ENCODE measurements at places on chromosomes 6 and 20.

- no peak overlapping the region for H3K27ac ChIP-seq
- peaks cover 41% of the 10 kb centered on the region for H3K36me3 ChIP-seq
- peak; percentile 65 for DNase-seq
- no peak overlapping the region for H3K4me3 ChIP-seq
- peaks cover 14% of the 10 kb centered on the region for H3K27me3 ChIP-seq
- H3K4me1 ChIP-seq: peaks cover 5% of the 10 kb centered on the region
Measured at GRCh38 chr6:33771146-33772081, 17.5 kb downstream of the LEMD2 start.

GRCh38 chr6:18493382-18493891 is 106.3 kb downstream of the RNF144B start:
- DNase-seq: no peak
- peaks cover 8% of the 10 kb centered on the region for H3K4me1 ChIP-seq
- no peak overlapping the region for H3K4me3 ChIP-seq
- no peak overlapping the region for H3K27ac ChIP-seq

- H3K4me1 ChIP-seq: peaks cover 24% of the 10 kb centered on the region
- H3K27me3 ChIP-seq: no peaks in the 10 kb centered on the region
Measured at GRCh38 chr20:62020935-62021701, 44.6 kb downstream of the TAF4 start.

- peak overlapping the region; percentile 39 for H3K4me3 ChIP-seq
- H3K27me3 ChIP-seq: no peaks in the 10 kb centered on the region
- peaks cover 26% of the 10 kb centered on the region for H3K4me1 ChIP-seq
- H3K27ac ChIP-seq: peak overlapping the region; percentile 69
Measured at GRCh38 chr6:120875900-120876299, 458.4 kb downstream of the TBC1D32 start.

- H3K36me3 ChIP-seq: peaks cover 70% of the 10 kb centered on the region
- peaks cover 69% of the 10 kb centered on the region for H3K4me1 ChIP-seq
- peak overlapping the region; percentile 96 for H3K27ac ChIP-seq
- H3K27me3 ChIP-seq: no peaks in the 10 kb centered on the region
- DNase-seq: no peak
Measured at GRCh38 chr6:33199687-33200218, 712 bp downstream of the RXRB start.

GRCh38 chr6:44264154-44265006 is 971 bp downstream of the NFKBIE start:
- peak overlapping the region; percentile 100 for H3K4me3 ChIP-seq
- peaks cover 54% of the 10 kb centered on the region for H3K36me3 ChIP-seq
- H3K27me3 ChIP-seq: no peaks in the 10 kb centered on the region
- H3K27ac ChIP-seq: peak overlapping the region; percentile 99

GRCh38 chr6:16311763-16312162 is 73.4 kb downstream of the GMPR start:
- H3K27ac ChIP-seq: no peak overlapping the region
- no peaks in the 10 kb centered on the region for H3K27me3 ChIP-seq
- no peak for DNase-seq
- no peak overlapping the region for H3K4me3 ChIP-seq

DNA sequence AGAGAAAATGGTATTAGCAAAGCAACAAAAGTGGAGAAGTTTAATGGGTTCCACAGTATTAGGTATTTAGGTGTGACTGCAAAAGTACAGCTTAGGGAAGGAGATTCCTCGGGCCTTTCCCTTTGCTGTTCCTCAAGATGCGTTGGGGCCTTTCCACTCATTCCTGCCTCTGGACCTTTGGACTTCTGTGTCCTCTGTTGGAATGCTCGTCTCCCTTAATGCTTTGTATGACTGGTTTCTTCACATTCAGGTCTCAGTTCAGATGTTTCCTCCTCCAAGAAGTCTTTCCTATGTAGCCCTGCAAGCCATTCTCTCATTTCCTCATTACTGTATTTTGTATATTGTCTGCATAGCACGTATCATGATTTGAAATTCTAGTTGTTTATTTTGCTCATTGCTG is 39.6 kb downstream of the CTNNBL1 start:
- peaks cover 18% of the 10 kb centered on the region for H3K4me1 ChIP-seq
- no peak overlapping the region for H3K4me3 ChIP-seq
- no peak overlapping the region for H3K27ac ChIP-seq
- no peak for DNase-seq

- H3K27me3 ChIP-seq: peaks cover 6% of the 10 kb centered on the region
- no peaks in the 10 kb centered on the region for H3K36me3 ChIP-seq
- no peaks in the 10 kb centered on the region for H3K4me1 ChIP-seq
Measured at GRCh38 chr6:37761554-37762271, 57.8 kb upstream of the ZFAND3 start.

DNA sequence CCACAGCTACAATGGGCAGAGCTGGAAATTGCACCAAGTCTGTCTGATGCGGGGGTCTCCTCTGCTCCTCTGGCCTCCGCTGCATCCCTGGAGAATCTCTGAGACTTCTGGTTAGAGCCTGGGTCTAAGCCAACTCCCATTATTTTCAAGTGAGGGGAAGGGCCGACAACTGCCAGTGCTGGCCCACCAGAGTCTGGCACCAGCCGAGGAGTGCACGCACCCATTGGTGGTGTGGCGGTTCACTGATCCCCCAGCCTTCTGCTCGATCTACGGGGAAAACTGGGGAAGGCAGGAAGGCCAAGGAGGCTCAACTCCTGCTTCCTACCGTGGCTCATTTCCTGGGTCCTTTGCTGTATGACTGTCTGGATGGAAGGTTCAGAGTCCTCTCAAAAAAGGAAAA is 6.2 kb downstream of the NQO2 start:
- peaks cover 4% of the 10 kb centered on the region for H3K4me1 ChIP-seq
- peaks cover 43% of the 10 kb centered on the region for H3K36me3 ChIP-seq
- no peaks in the 10 kb centered on the region for H3K27me3 ChIP-seq
- H3K27ac ChIP-seq: no peak overlapping the region
- no peak for DNase-seq

GRCh38 chr6:24126586-24127192 is 674 bp downstream of the NRSN1 start:
- peaks cover 14% of the 10 kb centered on the region for H3K27me3 ChIP-seq
- no peak for DNase-seq
- no peak overlapping the region for H3K27ac ChIP-seq

GRCh38 chr20:31694842-31695593 is 27.6 kb downstream of the BCL2L1 start:
- no peak overlapping the region for H3K4me3 ChIP-seq
- no peaks in the 10 kb centered on the region for H3K27me3 ChIP-seq
- peak overlapping the region; percentile 14 for H3K27ac ChIP-seq
- H3K4me1 ChIP-seq: peaks cover 53% of the 10 kb centered on the region

- H3K4me1 ChIP-seq: peaks cover 6% of the 10 kb centered on the region
- no peak for DNase-seq
Measured at GRCh38 chr6:138912308-138912707, 75.7 kb downstream of the REPS1 start.

GRCh38 chr20:36435592-36436541 is 105.5 kb upstream of the MYL9 start:
- DNase-seq: peak; percentile 69
- H3K4me3 ChIP-seq: peak overlapping the region; percentile 46
- H3K36me3 ChIP-seq: no peaks in the 10 kb centered on the region

- H3K4me3 ChIP-seq: no peak overlapping the region
- H3K27me3 ChIP-seq: no peaks in the 10 kb centered on the region
- DNase-seq: no peak
- H3K4me1 ChIP-seq: no peaks in the 10 kb centered on the region
- no peaks in the 10 kb centered on the region for H3K36me3 ChIP-seq
Measured at GRCh38 chr6:87848616-87849015, 146.6 kb upstream of the AKIRIN2 start.

DNA sequence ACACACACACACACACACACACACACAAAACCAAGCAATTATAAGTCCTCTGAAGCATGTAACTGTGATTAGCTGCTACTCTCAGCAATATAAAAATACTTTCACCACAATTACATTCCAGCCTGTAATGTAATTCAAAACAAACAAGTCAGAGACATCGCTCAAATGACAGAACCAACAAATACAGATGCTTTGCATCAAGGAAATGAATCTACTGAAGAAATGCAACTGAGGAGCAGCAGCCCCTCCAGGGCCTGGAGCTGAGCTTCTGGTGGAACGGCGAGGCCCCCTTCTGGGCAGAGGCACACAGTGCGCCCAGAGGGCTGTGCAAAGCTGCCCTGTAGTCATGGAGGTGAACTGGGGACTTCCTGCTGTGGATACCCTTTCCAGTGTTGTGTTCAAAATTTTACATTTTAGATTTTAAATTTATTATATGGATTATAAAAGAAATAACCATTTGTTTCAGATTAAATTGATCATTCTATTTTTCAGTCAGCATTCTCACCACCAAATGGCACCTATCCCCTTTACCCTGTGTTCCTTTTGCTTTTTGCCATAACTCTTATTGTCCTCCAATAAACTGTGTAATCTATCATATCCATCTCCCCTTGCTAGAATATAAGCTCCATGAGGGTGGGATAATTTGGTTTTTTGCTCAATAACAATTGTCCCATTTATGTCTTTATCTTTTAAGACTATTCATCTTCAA is 23.2 kb downstream of the ADAT2 start:
- H3K4me1 ChIP-seq: no peaks in the 10 kb centered on the region
- no peaks in the 10 kb centered on the region for H3K27me3 ChIP-seq
- peaks cover 14% of the 10 kb centered on the region for H3K36me3 ChIP-seq
- H3K4me3 ChIP-seq: no peak overlapping the region
- DNase-seq: peak; percentile 44

DNA sequence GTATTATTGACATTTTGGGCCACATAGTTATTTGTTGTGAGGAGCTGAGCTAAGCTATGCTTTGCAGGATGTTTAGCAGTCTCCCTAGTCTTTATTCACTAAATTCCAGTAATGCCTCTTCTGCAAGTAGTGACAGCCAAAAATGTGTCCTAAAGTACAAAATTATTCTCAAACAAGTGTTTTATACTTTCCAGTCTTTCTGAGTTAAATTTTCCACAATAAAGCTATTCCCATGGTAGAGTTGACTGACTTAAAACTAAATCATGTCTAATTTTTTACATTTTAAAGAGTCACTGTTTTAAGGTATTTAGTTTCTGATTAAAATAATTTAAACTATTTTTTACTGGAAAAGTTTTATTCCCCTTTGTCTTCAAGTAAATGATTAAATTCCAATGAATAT is 717.8 kb upstream of the HS3ST5 start:
- no peaks in the 10 kb centered on the region for H3K4me1 ChIP-seq
- H3K27me3 ChIP-seq: no peaks in the 10 kb centered on the region

DNA sequence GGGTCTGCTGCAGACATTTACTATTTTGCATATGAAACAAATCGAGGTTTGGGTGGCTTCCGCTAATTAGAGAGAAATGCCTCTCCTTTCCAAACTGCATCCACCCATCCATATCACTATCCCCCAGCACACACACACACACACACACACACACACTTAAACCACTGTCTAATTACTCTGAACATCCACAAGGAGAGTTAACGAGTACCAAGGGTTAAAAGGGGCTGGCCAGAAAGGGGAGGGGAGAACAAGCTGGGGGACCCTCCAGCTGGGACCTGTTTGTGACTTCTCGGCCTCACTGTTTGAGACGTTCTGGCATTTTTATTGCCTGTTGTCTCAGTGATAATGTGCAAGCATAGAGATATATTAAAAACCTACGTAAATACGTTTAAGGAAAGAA is 261.2 kb downstream of the FOXC1 start:
- H3K27me3 ChIP-seq: no peaks in the 10 kb centered on the region
- H3K4me1 ChIP-seq: peaks cover 31% of the 10 kb centered on the region
- H3K27ac ChIP-seq: no peak overlapping the region

GRCh38 chr6:84042603-84043002 is 9.0 kb downstream of the MRAP2 start:
- H3K4me1 ChIP-seq: no peaks in the 10 kb centered on the region
- no peaks in the 10 kb centered on the region for H3K36me3 ChIP-seq
- H3K4me3 ChIP-seq: no peak overlapping the region
- no peak overlapping the region for H3K27ac ChIP-seq
- peaks cover 16% of the 10 kb centered on the region for H3K27me3 ChIP-seq

DNA sequence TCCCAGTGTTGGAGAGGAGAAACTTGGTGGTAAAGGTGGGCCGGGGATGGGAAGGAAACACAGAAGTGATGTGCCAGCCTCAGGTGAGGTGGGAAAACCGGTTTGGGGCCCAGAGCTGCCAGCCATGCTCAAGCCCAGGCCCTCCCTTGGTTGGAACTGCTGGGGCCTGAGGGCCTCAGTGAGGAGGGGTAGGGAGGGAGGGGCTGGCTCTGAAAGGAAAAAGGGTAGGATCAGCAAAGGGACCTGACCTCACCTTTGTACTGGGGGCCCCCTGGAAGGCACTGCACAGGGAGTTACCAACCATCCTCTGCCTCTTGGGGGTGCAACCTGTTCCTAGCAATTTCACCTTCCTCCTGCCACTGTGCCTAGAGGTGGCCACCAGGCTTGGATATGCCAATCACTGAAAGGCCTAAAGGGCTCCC is 1.8 kb upstream of the SPEF1 start:
- H3K27me3 ChIP-seq: peaks cover 2% of the 10 kb centered on the region
- H3K27ac ChIP-seq: peak overlapping the region; percentile 68
- H3K36me3 ChIP-seq: peaks cover 7% of the 10 kb centered on the region
- H3K4me1 ChIP-seq: peaks cover 48% of the 10 kb centered on the region
- no peak overlapping the region for H3K4me3 ChIP-seq
